ENCODE measurements at places on chromosomes 1 and 21. TPM values are rescaled to one million over a fixed set of nuclear protein-coding genes. Genes with fewer than 3 reads are reported as not detected.

Gene KCNA2
- 5.4 TPM for total RNA-seq

Gene TSEN15
- total RNA-seq = 21.1 TPM

Gene ANKRD45
- 19.4 TPM for total RNA-seq

Gene CFHR4
- total RNA-seq = 0.25 TPM

Gene PROK1
- under 0.01 TPM for total RNA-seq

Gene HDGF
- total RNA-seq = 72.0 TPM

Gene HSD3B2
- not detected for total RNA-seq

Gene KLF17
- total RNA-seq = under 0.01 TPM

Gene OLFML3
- total RNA-seq = 12.3 TPM

Gene CFAP74
- 0.25 TPM for total RNA-seq

Gene GPA33
- total RNA-seq = not detected

Gene ID3
- total RNA-seq = 13.8 TPM

Gene KCNK2
- total RNA-seq = 59.0 TPM

Gene TSHB
- total RNA-seq = not detected
